ENCODE measurements at places on chromosomes 2 and 18.

DNA sequence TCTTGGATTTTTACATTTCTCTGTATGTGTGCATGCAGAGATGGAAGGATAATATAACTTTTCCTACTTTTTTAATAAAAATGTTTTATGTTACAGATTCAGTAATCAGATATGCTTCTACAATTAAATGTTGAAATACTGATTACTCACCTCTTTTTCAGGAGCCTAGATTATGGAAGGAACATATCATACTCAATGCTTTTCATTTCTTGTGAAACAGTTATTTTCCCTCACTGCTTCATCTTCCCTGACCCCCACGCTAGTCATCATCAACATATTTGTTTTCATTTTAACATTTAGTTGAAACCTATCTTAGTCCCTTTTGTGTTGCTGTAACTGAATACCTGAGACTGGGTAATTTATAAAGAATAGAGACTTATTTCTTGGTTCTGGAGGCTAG lies 190.7 kb downstream of the WDR7 start:
- DNase-seq: no peak

DNA sequence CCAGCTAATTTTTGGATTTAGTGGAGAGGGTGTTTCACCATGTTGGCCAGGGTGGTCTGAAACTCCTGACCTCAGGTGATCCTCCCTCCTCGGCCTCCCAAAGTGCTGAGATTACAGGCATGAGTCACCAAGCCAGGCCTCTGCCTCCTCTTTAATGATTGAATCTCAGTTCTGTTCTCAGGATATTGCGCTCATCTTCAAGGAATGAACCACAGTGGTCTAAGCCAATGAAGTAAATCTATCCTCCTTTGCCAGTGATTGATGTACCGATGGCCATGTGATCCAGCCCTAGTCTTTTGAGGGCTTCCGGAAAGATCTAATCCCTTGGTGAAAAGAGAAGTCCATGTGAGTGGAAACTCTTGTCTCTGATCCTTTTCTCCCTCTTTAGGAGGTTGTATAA lies 48.6 kb downstream of the POLE4 start:
- DNase-seq: no peak

GRCh38 chr2:47484396-47484795 lies 81.4 kb downstream of the MSH2 start:
- no peak for DNase-seq

GRCh38 chr2:190755772-190756415 lies 107.0 kb downstream of the NAB1 start:
- peak; percentile 56 for DNase-seq

GRCh38 chr2:151999053-151999452 lies 99.8 kb downstream of the CACNB4 start:
- DNase-seq: peak; percentile 40

- no peak for DNase-seq
These were observed 206.2 kb upstream of the LRRTM1 start for GRCh38 chr2:80510716-80511115.

All from AML-193 (cell line).